Cerebellum (tissue), 4 donors: ENCODE measurements at places on chromosomes 2 and 18. TPM values are rescaled to one million over a fixed set of nuclear protein-coding genes. Genes with fewer than 3 reads are reported as not detected.

DNA sequence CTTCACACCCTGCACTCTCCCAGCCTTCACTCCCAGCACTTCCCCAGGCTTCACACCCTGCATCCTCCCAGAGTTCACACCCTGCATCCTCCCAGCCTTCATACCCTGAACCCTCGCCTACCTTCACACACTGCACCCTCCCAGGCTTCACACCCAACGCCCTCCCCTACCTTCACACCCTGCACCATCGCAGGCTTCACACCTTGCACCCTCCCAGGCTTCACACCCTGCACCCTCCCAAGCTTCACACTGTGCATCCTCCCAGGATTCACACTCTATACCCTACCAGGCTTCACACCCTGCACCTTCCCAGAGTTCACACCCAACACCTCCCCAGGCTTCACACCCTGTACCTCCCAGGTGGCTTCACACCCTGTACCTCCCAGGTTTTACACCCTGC lies 448.7 kb upstream of the MYT1L start:
- no peak for DNase-seq

GRCh38 chr18:50274044-50274442 lies 7.3 kb downstream of the MBD1 start:
- no peak for DNase-seq

The SUCLG1 gene
- 68.2 TPM for total RNA-seq

The DNAH7 gene
- total RNA-seq: 12.1 TPM

The LYPD1 gene
- total RNA-seq: 81.1 TPM
